ENCODE measurements at places on chromosomes 4 and X.

GRCh38 chr4:123748806-123749205 is 352.2 kb downstream of the SPRY1 start:
- DNase-seq: no peak

DNA sequence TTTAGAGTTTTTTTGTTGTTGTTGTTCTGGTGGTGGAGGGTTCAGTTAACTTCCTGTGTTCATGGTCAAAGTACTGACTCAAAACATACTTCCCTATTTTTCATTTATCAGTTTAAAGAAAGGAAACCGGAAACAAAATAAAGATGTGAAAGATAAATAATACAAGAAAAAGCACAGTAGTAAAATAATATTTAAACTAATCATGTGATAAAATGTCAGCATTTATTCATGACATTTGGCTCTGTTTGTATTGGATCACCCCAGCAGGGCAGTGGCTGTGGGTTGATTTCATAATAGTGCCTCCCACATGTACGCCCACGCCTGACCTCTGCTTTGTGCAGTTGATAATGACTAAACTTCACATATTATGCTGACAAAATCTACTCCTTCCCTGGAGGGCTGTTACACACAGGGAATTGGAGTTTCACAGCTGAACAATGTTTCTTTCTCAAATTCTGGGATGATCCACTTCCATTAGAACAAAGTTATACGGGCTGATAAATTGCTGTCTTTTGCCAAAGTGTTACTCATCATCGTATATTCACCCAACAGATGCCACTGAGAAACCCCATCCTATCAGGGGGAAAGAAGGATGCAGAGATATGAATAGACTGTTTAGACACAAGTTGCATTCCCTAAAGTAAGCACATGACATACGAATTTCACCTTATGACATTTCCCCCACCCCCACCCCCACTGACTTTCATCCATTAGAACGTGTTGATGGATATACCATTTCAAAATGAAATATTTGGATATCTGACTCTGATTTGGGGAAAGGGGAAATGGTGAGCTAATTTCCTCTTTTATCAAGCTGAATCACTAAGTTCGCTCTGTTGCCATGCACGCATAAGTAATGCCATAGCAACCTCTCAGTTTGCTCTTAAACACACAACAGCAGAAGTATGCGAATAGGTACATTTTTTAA is 48.3 kb downstream of the AMELX start:
- DNase-seq: peak; percentile 2

- DNase-seq: no peak
Measured at GRCh38 chr4:173547889-173548288, 17.9 kb upstream of the HAND2 start.

DNA sequence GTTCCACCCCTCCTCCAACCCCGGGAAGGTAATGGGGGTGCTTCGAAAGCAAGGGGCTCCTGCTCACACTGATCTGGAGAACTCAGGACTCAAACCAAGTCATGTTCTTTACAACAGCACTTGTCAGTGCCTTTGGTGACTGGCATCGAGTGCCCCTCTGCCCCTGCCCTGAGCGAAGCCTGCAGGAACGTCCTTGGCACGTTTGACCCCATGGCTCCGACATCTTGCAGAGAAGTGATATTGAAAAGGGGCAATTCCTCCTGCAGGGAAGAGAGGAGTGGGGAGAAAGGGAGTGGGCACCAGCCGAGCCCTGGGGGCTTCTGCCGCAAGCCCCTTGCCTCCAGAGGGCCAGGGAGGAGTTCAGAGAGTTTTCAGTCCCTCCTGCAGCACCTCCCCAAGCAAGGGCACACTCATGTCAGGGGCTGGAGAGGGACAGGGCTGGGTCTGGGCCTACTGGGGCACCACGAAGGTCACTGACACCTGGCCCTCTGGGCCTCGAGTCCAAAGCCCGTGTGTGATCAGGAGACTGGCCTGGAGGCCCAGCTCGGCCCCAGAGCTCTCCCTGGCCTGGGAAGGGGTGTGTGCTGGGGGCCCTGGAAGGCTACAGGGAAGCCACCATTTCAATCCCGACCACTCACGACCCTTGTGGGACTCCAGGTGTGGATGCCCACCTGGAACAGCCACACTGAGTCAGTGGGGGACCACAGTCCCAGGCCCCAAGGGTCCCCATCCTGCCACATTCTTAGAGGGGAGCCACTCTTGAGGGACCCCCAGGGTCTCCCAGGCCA is 94.9 kb upstream of the NKX1-1 start:
- DNase-seq: no peak

DNA sequence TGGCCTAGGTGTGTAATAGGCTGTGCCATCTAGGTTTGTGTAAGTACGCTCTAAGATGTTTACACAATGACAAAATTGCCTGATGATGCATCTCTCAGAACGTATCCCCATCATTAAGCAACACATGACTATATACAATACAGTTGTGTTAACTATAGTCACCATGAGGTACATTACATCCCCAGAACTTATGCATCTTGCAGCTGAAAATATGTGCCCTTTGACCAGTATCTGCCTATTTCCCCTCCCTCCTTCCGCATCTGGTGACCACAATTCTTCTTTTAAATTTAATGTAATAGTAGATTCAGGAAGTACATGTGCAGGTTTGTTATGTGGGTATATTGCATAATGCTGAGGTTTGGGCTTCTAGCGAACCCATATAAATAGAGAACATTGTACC is 239.8 kb upstream of the IL1RAPL1 start:
- DNase-seq: no peak

DNA sequence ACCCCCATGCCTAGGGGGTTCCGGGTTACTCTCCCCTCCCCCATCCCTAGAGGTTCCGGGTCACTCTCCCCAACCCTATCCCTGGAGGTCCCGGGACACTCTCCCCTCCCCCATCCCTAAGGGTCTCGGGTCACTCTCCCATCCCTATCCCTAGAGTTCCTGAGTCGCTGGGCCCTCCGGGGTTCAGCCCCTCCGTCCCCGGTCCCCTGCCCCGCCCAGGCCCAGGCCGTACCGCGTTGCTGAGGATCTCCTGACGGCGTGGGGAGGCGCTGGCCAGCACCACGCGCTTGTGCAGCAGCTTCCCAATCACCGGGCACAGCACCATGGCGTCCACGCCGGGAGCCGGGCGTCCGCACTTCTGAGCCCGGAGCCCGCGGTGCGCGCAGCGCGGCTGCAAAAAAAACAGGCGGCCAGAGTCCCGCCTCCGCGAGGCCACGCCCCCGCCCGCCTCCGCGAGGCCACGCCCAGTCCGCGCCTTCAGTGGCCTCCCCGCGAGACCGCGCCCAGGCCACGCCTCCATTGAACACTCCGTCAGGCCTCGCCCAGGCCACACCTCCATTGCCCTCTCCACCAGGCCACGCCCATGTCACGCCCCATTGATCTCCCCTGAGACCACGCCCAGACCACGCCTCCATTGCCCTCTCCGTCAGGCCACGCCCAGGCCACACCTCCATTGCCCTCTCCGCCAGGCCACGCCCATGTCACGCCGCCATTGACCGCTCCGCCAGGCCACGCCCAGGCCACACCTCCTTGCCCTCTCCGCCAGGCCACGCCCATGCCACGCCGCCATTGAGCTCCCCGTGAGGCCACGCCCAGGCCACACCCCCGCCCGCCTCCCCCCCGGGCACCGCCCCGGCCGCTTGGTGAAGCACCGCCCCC is at the start of gene ASMTL:
TSS of gene ASMTL (minus strand) at position 394 of the 879 bp plus-strand sequence. CDS start at position 325, 69 bp downstream.
- DNase-seq: no peak

DNA sequence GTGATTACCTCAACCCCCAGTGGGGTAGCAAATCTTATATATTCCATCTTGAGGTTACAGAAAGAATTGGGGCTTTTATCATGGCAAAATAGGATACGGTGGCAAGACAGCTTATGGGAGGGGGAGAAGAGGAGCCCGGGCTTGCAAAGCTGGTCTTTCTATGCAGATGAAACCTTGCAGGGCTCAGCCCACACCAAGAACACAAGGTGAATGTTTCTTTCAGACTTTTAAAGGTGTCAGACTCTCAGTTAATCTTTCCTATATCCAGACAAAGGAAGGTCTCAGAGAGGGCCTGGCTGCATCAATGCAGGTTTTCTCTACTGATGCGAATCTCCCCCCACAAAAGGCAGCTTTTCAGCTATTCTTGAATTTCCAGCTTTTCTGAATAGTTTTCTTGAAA is 59.9 kb upstream of the WDR17 start:
- DNase-seq: no peak

DNA sequence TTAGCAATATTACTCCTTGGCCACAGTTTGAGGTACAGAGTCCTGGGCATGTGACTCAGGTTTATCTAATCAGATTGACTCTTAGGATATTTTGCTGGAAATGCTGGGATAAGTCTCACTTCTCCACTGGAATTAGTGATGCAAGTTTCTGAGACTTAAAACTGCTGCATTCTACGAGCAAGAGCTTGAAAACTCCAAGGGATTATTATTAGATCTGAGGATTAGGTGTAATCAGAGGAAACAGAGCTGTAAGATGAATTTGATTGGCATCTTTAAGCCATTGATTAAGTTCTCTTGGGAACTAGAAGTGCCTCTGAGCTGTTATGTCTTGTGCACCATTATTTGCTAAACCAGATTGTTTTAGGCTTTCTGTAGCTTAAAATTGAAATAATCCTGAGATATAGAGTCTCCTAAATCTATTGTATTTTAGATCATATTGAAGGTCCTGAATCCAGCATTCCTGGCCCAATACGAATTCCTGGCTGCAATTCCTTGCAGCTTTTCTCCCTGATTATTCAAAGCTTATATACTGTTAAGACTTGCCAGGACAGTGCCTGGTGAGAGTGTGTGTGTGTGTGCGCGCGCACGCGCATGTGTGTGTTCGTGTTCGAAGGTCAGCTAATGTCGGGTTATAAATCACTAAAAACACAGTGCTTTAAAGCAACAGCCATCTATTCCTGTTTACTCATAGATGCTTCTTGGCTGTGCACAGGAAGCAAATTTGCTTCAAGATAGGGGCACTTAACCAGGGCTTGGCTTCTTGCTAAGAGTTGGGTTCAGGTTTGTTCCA is 735.1 kb downstream of the STIM2 start:
- DNase-seq: no peak

DNA sequence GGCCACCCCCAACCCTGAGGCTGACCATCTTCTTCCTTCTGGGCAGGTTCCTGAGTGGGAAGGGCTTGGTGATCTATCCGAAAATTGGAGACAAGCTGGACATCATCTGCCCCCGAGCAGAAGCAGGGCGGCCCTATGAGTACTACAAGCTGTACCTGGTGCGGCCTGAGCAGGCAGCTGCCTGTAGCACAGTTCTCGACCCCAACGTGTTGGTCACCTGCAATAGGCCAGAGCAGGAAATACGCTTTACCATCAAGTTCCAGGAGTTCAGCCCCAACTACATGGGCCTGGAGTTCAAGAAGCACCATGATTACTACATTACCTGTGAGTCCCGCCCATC is 9.7 kb downstream of the EFNB1 start:
- no peak for DNase-seq

DNA sequence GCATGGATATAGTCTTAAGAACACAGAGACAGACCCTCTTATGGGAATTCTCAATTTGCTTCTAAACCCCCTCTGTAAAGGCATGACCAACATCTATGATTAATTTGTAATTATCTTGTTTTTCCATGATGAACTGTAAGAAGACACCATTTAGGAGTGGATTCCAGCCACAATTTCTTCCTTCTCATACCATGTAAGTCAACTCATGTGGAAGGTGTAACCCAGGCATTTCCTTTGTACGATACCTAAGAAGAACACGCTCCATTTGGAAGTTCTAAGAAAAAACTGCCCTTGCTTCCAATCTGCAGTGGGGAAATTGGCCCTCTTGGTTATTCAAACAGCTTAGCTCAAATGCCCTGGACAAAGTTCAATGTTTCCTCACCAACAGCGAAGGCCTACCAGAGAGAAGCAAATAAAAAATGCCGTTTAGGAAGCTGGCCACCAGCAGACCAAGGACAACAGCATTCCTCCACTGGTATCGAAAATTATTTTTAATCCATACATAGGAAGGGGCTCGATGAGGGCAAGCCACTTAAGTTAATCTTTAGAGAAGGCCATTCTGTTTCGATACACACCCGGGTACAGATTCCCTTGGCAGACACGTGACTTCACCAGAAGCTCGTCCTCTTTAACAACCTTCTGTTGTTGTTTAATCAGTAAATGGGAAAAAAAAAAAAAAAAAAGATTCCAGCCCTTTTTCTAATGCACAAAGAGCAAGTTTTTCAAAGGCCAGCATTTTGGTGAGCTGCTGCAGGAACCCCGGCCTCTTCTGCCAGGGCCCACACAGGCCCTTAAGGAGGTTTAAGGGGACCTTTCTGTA is 2.6 kb downstream of the DHRSX start:
- DNase-seq: no peak

GRCh38 chrX:11992271-11992670 is 146.0 kb upstream of the FRMPD4 start:
- no peak for DNase-seq

DNA sequence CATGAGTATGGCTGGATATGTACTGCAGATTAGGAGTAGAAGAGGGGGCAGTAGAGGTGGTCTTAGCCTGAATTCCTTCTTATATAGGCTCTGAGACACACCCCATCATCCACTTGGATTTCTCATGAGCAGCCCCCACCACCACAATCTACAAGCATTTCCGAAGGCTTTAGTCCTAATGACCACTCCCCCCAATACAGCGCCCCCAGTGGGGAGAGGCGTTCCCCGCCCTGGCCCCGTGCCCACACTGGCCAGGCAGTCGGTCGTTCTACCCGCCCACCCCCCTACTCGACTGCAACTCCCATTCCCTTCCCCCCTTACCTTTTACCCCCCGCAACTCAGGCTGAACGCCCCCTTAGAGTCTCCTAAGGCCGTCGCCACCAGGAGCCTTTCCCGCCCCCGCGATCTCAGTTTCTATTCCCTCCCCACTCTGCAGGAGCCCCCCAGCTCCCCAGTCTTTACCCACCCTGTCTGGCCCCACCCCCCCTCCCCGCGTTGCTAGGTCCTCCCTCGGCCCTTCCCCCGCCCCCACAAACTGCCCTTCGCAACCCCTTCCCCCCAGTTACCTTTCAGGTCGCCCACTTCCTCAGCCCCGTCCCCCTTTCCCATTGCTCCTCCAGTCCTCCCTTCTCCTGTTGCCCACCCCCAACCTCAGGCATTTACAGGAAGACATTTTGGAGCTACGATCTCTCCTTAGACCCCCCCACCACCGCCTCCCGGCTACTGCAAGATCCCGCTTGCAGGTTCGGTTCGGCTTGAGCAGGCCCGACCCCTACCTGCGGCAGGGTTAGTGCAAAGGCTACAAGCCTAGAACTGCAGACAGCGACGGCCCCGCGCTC is 468 bp downstream of the ZMYM3 start:
- no peak for DNase-seq

DNA sequence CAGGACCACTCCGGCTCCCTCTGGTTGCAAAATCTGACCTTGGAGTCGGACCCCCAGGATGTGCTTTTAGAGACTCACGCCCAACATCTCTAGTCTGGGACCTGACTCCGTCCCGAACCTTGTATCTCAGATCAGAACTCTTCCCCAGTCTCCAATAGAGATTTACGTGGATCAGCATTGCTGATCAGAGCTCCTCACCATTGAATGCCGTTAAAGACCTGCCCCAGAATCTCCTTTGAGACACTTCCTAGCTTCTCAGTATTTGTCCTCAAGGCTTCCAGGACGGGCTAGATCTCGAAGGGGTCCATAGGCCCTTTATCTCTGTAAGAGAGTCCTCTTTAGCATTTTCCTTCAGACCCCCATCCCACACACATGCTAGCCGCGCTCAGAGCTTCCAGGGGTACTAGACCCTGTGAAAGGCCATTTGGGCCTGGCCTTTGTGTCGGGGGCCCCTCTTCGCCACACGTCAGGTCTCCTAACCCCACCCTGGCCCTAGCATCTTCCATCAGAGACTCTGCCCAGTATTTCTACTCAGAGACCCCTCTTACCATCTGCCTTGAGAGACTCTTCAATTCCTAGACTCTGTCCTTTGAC is 662 bp downstream of the UBA1 start:
- DNase-seq: no peak

GRCh38 chr4:7043284-7044136 is at the start of gene TADA2B:
Gene TADA2B (plus strand): TSS chr4:7043372. CDS start chr4:7043580, 208 bp downstream.
- DNase-seq: peak; percentile 42

- DNase-seq: no peak
Measured at GRCh38 chr4:121863799-121864198, 6.5 kb downstream of the BBS7 start.
